ENCODE measurements at places on chromosomes 2 and 18. TPM values are rescaled to one million over a fixed set of nuclear protein-coding genes. Genes with fewer than 3 reads are reported as not detected.
A peak's percentile ranks its signal among the peaks of the same experiment; 100 is the strongest.

DNA sequence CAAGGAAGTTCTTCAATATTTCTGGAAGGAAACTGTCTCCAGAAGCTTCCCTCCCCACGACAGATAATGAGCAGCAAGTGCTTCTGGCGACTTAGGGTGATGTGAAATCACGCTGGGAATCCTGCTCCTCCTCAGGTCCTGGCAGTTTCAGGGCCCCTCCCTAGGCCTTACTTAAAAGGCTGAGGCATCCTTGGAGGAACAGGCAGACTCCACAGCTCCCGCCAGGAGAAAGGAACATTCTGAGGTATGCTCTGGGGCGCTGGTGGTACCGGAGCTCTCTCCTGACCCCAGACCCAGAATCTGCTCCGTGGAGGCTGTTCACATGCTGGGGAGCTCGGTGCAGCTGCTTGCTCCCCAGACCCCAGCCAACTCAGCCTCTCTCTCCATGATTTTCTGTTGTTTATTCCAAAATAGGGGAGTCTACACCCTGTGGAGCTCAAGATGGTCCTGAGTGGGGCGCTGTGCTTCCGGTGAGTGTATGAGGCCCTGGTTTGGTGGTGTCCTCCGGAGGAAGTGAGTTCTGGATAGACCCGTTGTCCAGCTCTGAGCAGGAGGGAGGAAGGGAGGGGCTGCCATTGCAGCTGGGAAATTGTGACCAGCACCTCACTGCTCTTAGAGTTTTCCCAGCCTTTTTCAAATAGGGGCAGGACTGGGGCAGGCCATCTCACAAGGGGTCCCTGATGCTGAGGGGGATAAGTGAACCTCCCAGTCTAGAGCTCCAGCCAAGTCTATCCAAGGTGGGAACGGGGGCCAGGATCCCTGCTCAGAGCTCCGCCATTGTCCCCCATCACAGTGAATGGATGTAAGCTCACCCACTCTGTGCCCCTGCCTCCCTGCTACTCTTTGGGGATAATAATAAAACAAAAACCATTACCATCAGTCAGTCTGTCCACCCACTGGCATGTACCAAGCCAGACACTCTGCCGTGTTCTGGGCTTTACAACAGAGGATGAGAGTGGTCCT is at the start of gene IL36RN:
Gene IL36RN (plus strand): TSS at position 201 of the 963 bp plus-strand sequence. CDS start 241 bp downstream, at position 442.
- peaks cover 7% of the 10 kb centered on the region for H3K36me3 ChIP-seq
- H3K4me1 ChIP-seq, result no peaks in the 10 kb centered on the region
- no peak within 1 kb of the TSS for H3K4me3 ChIP-seq
- peaks cover 4% of the 10 kb centered on the region for H3K27me3 ChIP-seq
- H3K27ac ChIP-seq, result no peak within 1 kb of the TSS

- no peak overlapping the region for H3K4me3 ChIP-seq
- H3K27me3 ChIP-seq, result peaks cover 38% of the 10 kb centered on the region
- H3K36me3 ChIP-seq, result no peaks in the 10 kb centered on the region
- no peak overlapping the region for H3K27ac ChIP-seq
Observed at GRCh38 chr2:24008672-24009366, 1.1 kb upstream of the MFSD2B start.

DNA sequence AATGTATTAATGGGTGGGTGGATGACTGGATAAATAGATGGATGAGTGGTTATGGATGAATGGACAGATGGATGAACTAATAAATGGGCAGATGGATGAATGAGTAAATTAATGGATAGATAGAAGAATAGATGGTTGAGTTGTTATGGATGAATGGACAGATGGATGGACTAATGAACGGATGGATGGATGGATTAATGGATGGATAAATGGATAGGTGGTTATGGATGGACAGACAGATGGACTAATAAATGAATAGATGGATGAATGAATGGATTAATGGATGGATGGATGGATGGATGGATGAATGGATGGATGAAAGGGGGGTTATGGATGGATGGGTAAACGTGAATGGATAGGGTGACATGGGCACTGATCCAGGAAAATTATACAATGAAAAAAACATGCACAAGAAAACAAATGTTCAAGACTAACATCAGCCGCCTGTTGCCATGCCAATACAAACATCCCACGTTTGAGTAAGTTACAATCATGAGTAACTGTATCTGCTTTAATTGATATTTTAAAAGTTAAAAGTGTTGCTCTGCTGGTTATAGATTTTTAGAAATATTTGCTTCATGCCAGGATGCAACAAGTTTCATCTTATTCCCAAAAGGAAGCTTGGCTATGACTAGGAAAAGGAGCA is 20.8 kb downstream of the PXDN start:
- no peaks in the 10 kb centered on the region for H3K27me3 ChIP-seq
- no peaks in the 10 kb centered on the region for H3K4me1 ChIP-seq
- H3K36me3 ChIP-seq, result no peaks in the 10 kb centered on the region
- no peak for DNase-seq
- no peak overlapping the region for H3K27ac ChIP-seq

DNA sequence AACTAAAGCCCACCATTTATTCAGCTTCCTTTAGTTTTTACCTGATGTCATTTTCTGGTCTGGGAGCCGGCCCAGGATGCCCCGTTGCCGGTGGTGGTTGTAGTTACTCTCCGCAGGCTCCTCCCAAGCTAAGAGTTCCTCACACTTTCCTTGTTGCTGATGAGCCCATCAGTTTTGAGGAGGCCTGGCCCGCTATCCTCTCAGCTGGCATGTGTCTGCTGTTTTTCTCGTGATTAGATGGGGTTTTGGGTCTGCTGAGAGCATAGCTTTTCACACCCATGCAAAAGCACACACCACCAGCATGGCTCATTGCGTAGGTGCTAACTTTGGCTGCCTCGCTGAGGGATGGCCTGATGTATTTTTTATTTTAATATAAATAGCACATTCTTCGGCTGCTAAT is 72.1 kb downstream of the PSMG2 start:
- peak overlapping the region; percentile 85 for H3K27ac ChIP-seq
- H3K36me3 ChIP-seq, result peaks cover 2% of the 10 kb centered on the region
- H3K27me3 ChIP-seq, result no peaks in the 10 kb centered on the region
- H3K4me3 ChIP-seq, result peak overlapping the region; percentile 77

GRCh38 chr18:73023975-73024374 is 156.2 kb upstream of the NETO1 start:
- no peak overlapping the region for H3K27ac ChIP-seq
- H3K36me3 ChIP-seq, result no peaks in the 10 kb centered on the region
- no peaks in the 10 kb centered on the region for H3K4me1 ChIP-seq

- H3K27me3 ChIP-seq, result no peaks in the 10 kb centered on the region
- no peak overlapping the region for H3K4me3 ChIP-seq
- DNase-seq, result no peak
- H3K36me3 ChIP-seq, result no peaks in the 10 kb centered on the region
Observed at GRCh38 chr2:10344105-10345066, 41.7 kb downstream of the HPCAL1 start.

DNA sequence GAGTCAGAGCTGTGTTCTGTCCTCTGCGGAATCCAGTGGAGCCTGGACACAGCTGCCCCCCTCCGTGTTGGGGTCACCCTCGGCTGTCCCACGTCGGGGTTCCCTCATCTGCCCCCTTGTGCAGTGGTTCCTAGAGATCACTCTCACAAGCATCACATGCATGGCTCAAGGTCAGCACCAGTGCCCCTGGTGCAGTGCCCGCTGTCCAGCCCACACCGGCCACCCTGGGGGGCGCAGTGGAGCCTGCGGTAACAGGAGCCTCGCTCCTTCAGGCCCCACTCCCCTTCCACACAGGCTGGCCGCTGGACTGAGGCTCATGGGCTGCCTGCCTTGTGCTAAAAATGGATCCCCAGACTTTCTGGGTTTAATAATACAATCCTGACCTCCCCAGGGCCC is 8.8 kb downstream of the TEKT4 start:
- no peak overlapping the region for H3K4me3 ChIP-seq
- DNase-seq, result no peak
- H3K27me3 ChIP-seq, result no peaks in the 10 kb centered on the region

DNAJC5G gene
- total RNA-seq, result not detected

NDUFS1 gene
- 58.2 TPM for total RNA-seq

All from activated CD8-positive, alpha-beta memory T cell treated with anti-CD3 and anti-CD28 coated beads, Interleukin-2, amount 10 ng/mL, durations not matched to agents 7 days and 5 days (primary cell).